Left lobe of liver (tissue), 2 donors: ENCODE measurements at places on chromosomes 13 and 19. TPM values are rescaled to one million over a fixed set of nuclear protein-coding genes. Genes with fewer than 3 reads are reported as not detected.

RNF113B gene
- not detected for total RNA-seq

RDH8 gene
- total RNA-seq, result not detected

DOCK9 gene
- total RNA-seq, result 18.1 TPM

TMEM205 gene
- 154 TPM for total RNA-seq

DNA sequence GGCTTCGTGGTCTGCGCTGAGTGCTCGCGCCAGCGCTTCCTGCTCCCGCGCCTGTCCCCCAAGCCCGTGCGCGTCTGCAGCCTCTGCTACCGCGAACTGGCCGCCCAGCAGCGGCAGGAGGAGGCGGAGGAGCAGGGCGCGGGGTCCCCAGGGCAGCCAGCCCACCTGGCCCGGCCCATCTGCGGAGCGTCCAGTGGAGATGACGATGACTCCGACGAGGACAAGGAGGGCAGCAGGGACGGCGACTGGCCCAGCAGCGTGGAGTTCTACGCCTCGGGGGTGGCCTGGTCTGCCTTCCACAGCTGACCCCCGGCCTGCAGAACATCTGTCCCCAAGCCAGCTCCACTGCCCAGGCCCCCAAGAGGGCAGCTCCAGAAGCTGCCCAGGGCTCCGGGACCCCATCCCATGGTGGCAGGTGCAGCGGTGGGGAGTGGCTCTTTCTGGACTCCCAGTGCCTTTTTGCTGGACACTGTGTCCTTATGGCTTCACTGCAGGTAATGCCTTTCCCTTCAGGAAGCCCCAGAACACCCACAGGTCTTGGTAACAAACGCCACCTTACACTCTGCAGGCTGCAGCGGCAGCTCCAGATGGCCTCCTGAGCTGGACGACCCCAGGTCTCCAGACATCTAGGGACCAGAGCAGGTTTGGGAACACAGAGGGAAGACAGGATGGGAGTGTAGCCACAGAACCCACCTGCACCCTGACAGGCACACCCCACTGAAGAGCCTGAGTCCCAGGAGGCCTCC is 9.3 kb downstream of the PLEKHF1 start:
- no peak for DNase-seq

GRCh38 chr19:45385392-45386221 is 15.2 kb upstream of the ERCC2 start:
- DNase-seq, result no peak

GRCh38 chr19:51524666-51525264 is 6.7 kb downstream of the SIGLEC6 start:
- no peak for DNase-seq

DNA sequence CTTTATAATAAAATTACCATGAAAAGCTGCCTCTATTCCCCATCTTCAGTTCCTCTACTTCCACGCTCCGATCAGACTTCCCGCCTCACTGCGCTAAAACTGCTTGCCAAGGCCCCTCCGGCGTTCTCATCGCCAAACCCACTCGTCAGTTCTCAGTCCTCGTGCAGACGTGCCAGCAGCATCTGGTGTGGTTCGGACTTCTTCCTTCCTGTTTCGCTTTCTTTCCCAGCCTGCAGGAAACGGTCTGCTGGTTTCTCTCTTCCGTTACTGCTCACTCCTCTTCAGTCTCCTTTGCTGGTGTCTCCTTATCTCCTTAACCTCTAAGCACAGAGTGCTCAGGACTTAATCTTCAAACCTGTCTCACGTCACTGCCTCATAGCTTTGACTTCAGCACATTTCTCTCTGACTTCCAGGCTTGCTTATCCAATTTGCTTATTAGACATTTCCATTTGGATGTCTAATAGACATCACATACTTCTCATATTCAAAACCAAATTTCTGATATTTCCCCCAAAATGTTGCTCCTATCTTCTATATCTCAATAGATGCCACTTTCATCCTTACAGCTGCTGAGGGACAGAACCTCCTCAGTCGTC is 40.3 kb downstream of the RCBTB2 start:
- peak; percentile 66 for DNase-seq

KIR3DL2 gene
- total RNA-seq, result not detected

- peak; percentile 93 for DNase-seq
Observed at GRCh38 chr13:74168263-74168675, 34.1 kb upstream of the KLF12 start.

GRCh38 chr13:109868578-109869311 is 82.4 kb upstream of the IRS2 start:
- DNase-seq, result no peak

DNA sequence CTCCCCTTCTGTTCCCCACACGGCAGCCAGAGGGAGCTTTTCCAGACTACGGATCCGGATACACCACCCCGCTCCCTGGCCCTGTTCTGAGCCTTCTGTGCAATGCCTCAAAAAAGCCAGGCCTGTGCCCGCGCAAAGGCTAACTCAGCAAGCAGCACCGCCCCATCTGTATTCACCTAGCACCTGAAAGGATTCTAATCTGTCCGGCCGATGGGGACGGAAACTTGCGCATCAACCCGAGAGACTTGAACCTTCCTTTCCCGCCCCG is 589 bp downstream of the ZBTB45 start:
- DNase-seq, result peak; percentile 69

TNNT1 gene
- total RNA-seq, result 0.18 TPM

DNA sequence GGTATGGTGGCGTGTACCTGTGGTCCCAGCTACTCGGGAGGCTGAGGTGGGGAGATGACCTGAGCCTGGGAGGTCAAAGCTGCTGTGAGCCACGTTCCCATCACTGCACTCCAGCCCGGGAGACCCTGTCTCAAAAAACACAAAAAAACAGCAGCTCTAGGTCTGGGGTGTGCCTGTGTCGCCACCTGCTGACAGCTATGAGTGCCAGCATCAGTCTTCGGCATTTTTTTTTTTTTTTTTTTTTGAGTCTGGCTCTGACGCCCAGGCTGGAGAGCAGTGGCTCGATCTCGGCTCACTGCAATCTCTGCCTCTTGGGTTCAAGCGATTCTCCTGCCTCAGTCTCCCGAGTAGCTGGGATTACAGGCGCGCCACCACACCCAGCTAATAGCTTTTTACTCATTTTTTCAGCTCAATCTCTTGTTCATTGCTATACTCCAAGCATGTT is 10.1 kb downstream of the AP2S1 start:
- DNase-seq, result no peak
